ENCODE measurements at places on chromosomes 5 and 9.

GRCh38 chr5:128494516-128494915 lies 43.5 kb downstream of the FBN2 start:
- no peak for DNase-seq
- peaks cover 8% of the 10 kb centered on the region for H3K4me1 ChIP-seq
- H3K4me3 ChIP-seq: no peak overlapping the region
- no peak overlapping the region for H3K27ac ChIP-seq
- H3K27me3 ChIP-seq: no peaks in the 10 kb centered on the region

DNA sequence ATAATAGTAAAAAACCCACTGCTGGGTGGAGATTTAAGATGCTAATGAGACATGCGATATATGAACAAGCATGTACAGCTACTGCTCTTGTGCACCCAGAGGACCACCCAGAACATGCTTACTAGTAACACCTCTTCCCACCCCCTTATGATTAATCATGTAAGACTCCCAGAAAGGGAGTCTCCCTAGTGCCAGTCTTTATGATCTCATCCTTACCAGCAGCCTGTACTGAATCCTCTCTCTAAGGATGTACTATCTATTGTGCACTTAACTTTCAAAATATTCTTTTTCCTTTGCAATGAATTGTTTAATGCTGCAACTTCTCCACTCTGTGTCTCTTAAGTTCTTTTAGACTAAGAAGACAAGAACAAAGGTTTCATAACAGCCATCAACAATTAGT lies 9.1 kb upstream of the MAT2B start:
- no peaks in the 10 kb centered on the region for H3K4me1 ChIP-seq
- H3K4me3 ChIP-seq: no peak overlapping the region
- H3K27me3 ChIP-seq: no peaks in the 10 kb centered on the region
- DNase-seq: no peak
- no peak overlapping the region for H3K27ac ChIP-seq

- H3K27me3 ChIP-seq: peaks cover 3% of the 10 kb centered on the region
- no peak overlapping the region for H3K27ac ChIP-seq
- no peaks in the 10 kb centered on the region for H3K36me3 ChIP-seq
- peaks cover 26% of the 10 kb centered on the region for H3K4me1 ChIP-seq
- DNase-seq: no peak
- H3K4me3 ChIP-seq: no peak overlapping the region
These were observed 379.4 kb upstream of the SGCD start for GRCh38 chr5:155947394-155948062.

- H3K4me1 ChIP-seq: peaks cover 32% of the 10 kb centered on the region
- DNase-seq: no peak
- H3K36me3 ChIP-seq: no peaks in the 10 kb centered on the region
- peak overlapping the region; percentile 87 for H3K27ac ChIP-seq
- peak overlapping the region; percentile 86 for H3K4me3 ChIP-seq
These were observed 1.3 kb downstream of the EDIL3 start for GRCh38 chr5:84383296-84383815.

GRCh38 chr9:33267151-33267767 lies 2.4 kb downstream of the CHMP5 start:
- peaks cover 25% of the 10 kb centered on the region for H3K36me3 ChIP-seq
- no peak overlapping the region for H3K4me3 ChIP-seq
- peaks cover 27% of the 10 kb centered on the region for H3K4me1 ChIP-seq
- DNase-seq: no peak
- H3K27me3 ChIP-seq: no peaks in the 10 kb centered on the region

- no peaks in the 10 kb centered on the region for H3K36me3 ChIP-seq
- DNase-seq: no peak
- no peak overlapping the region for H3K4me3 ChIP-seq
- H3K4me1 ChIP-seq: peaks cover 8% of the 10 kb centered on the region
- H3K27me3 ChIP-seq: peaks cover 13% of the 10 kb centered on the region
These were observed 36.0 kb upstream of the GOLM1 start for GRCh38 chr9:86135371-86135770.

GRCh38 chr5:130045334-130045733 lies 141.1 kb downstream of the CHSY3 start:
- H3K36me3 ChIP-seq: no peaks in the 10 kb centered on the region
- H3K27ac ChIP-seq: no peak overlapping the region
- no peaks in the 10 kb centered on the region for H3K4me1 ChIP-seq
- DNase-seq: no peak
- peaks cover 3% of the 10 kb centered on the region for H3K27me3 ChIP-seq

DNA sequence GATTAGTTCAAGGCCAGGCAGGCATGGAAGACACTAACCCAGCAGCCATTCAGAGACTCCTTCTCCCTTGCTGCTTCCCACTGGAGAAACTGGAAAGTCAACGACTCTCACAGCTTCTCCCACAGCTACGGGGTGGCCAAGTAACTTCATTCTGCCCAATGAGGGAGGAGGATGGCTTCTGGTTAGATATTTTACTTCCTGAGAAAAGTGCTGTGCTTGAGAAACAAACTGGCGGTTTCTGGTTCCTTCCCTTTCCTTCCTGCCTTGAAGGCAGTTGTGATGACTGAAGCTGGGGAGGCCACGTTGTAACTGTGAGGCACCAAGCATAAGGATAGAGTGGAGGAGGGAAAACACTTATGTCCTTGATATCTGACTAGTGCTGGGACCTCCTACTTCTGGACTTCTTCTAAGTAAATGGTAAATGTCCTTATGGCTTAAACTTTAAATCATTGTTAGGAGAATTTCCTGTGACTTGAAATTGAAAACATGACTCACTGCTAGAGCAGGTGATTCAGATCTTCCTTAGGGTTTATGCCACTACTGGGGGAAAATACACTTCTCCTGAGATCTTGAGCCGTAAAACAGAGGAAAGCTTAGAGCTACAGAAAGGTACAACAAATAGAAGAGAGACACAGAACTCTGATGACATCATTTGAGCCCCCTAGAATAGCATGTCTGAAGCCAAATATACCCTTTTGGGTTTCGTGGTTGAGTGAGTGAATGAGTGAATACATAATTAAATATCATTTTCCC lies 3.1 kb upstream of the GNPDA1 start:
- peaks cover 13% of the 10 kb centered on the region for H3K4me1 ChIP-seq
- DNase-seq: no peak
- H3K36me3 ChIP-seq: peaks cover 4% of the 10 kb centered on the region
- H3K27ac ChIP-seq: no peak overlapping the region
- H3K27me3 ChIP-seq: peaks cover 1% of the 10 kb centered on the region

Data from mesothelial cell of epicardium (in vitro differentiated cells).